Amniotic epithelial cell (primary cell): ENCODE measurements at places on chromosomes 5 and 9.

DNA sequence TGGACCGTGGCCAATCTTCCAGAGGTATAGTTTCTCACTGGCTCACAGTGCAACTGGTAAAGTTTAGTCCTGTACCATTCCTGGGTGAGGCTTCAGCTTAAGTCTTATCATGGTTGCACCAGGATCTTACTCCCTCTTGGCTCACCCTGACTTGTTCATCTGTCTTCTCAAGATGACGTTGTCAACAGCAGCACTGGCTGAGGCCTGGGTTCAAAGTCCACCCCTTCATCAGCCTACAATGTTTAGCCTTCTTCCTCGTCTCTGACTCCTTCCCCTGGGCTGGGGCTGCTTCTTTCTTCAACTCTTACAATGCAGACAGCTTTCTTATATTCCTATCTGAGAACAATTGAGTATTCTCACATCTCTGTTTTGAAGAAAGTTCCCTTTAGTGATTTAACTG is 311.1 kb upstream of the CLINT1 start:
- DNase-seq, result peak; percentile 12

- peak; percentile 55 for DNase-seq
Measured at GRCh38 chr5:115098041-115098702, 71.5 kb downstream of the TRIM36 start.

GRCh38 chr5:109191153-109191558 is 218.6 kb downstream of the PJA2 start:
- DNase-seq, result peak; percentile 66

DNA sequence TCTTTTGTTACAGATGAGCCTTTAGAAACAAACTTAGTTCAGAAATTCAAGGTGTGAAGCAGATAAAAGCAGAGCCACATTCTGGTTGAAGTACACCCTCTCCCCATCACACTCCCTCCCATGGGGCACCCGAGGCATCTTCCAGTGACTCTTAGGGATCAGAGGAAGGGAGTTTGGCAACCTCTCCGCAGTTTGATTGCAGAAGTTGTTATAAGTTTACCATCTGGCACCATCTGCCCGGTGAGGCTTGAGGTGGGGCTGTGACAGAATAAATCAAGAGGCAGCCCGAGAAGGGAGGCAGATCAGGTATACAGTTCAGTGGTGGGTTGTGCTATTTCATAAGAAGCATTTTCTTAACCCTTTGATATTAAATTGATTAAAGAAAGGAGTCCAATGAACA is 458.6 kb upstream of the CLINT1 start:
- DNase-seq, result no peak

- DNase-seq, result no peak
Measured at GRCh38 chr5:179614745-179615144, 8.7 kb downstream of the HNRNPH1 start.

DNA sequence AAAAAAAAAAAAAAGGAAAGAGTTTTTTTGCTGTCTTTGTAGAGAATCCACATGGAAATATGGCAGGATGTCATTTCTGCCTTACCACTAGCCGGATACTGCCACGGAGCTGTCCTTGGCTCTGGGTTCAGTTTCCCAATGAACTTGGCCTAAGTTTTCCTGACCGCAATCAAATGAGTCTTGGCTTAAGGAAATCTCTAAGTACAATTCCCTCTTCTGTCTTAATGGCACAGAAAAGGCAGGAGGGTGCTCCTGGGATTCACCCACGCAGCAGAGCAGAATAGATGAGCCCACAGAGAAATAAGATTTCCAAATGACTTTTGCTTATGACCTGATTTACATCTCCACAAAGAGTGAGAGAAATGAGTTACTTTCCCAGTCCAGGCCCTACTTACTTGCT is 284.0 kb upstream of the VLDLR start:
- peak; percentile 34 for DNase-seq
